Hair follicle dermal papilla cell (primary cell): ENCODE measurements at places on chromosomes 6 and 20. TPM values are rescaled to one million over a fixed set of nuclear protein-coding genes. Genes with fewer than 3 reads are reported as not detected.

The HSPA1L gene
- 0.73 and 0.97 TPM in 2 replicates for total RNA-seq

The TCFL5 gene
- total RNA-seq: 13.4 and 19.0 TPM in 2 replicates

The CST2 gene
- total RNA-seq: not detected in 2 replicates

The RPL10A gene
- total RNA-seq: 850 and 964 TPM in 2 replicates

The TMC2 gene
- not detected in 2 replicates for total RNA-seq

The TFAP2A gene
- total RNA-seq: 8.5 and 9.7 TPM in 2 replicates

The PI16 gene
- total RNA-seq: 0.16 TPM in 1 of 2 replicates, not detected in the other

The SLC52A3 gene
- not detected in 2 replicates for total RNA-seq

The KCNQ5 gene
- total RNA-seq: 0.49 and 1.5 TPM in 2 replicates

The PDYN gene
- not detected in 2 replicates for total RNA-seq

The AKAP7 gene
- total RNA-seq: 3.2 and 4.2 TPM in 2 replicates

The SOBP gene
- total RNA-seq: 3.5 and 3.9 TPM in 2 replicates

The NOTCH4 gene
- 0.12 and 0.49 TPM in 2 replicates for total RNA-seq

The MAP3K4 gene
- total RNA-seq: 29.1 and 54.7 TPM in 2 replicates

The HEBP2 gene
- total RNA-seq: 38.6 and 60.5 TPM in 2 replicates

The FABP7 gene
- not detected in 2 replicates for total RNA-seq

The PPP1R10 gene
- 26.8 and 34.5 TPM in 2 replicates for total RNA-seq

The SAPCD1 gene
- total RNA-seq: 0.61 TPM in 1 of 2 replicates, not detected in the other

The ELOVL2 gene
- total RNA-seq: 0.65 and 0.85 TPM in 2 replicates

The IPCEF1 gene
- 0.24 and 0.65 TPM in 2 replicates for total RNA-seq

The OPRM1 gene
- not detected in 2 replicates for total RNA-seq

The BPIFB2 gene
- not detected in 2 replicates for total RNA-seq

The PM20D2 gene
- total RNA-seq: 6.9 and 7.5 TPM in 2 replicates

The ADAM33 gene
- total RNA-seq: 194 and 229 TPM in 2 replicates

The SAMD3 gene
- total RNA-seq: 0.61 and 0.65 TPM in 2 replicates

The MAS1 gene
- total RNA-seq: not detected in 2 replicates

The NMBR gene
- total RNA-seq: not detected in 2 replicates

The PLCB4 gene
- total RNA-seq: 55.3 and 59.1 TPM in 2 replicates

The SLC17A3 gene
- not detected in 2 replicates for total RNA-seq

The TCP11 gene
- 0.49 and 1.1 TPM in 2 replicates for total RNA-seq

The CST3 gene
- total RNA-seq: 110 and 113 TPM in 2 replicates

The PDRG1 gene
- total RNA-seq: 2.8 and 4.0 TPM in 2 replicates

The HLA-DMB gene
- 0.49 and 0.65 TPM in 2 replicates for total RNA-seq

The KHDC1 gene
- total RNA-seq: 3.8 and 3.9 TPM in 2 replicates

The C6orf132 gene
- total RNA-seq: 1.5 and 2.6 TPM in 2 replicates

The GJA1 gene
- total RNA-seq: 654 and 667 TPM in 2 replicates

The GGT7 gene
- 14.6 and 16.6 TPM in 2 replicates for total RNA-seq

The NCOA7 gene
- 12.9 and 14.8 TPM in 2 replicates for total RNA-seq

The NKX2-4 gene
- total RNA-seq: not detected in 2 replicates

The SDCBP2 gene
- 2.1 TPM in 2 replicates for total RNA-seq

The SLC22A1 gene
- 0.12 and 0.49 TPM in 2 replicates for total RNA-seq

The HLA-DOB gene
- 0.32 TPM in 1 of 2 replicates, not detected in the other for total RNA-seq

The COX7A2 gene
- total RNA-seq: 40.1 and 246 TPM in 2 replicates

The IYD gene
- total RNA-seq: not detected in 2 replicates
